T-helper 9 cell (primary cell): ENCODE measurements at places on chromosomes 13 and 19.

- no peak for DNase-seq
Measured at GRCh38 chr13:27973961-27974662, 5.0 kb upstream of the CDX2 start.

- no peak for DNase-seq
Measured at GRCh38 chr13:27493981-27494380, 43.6 kb upstream of the MTIF3 start.

DNA sequence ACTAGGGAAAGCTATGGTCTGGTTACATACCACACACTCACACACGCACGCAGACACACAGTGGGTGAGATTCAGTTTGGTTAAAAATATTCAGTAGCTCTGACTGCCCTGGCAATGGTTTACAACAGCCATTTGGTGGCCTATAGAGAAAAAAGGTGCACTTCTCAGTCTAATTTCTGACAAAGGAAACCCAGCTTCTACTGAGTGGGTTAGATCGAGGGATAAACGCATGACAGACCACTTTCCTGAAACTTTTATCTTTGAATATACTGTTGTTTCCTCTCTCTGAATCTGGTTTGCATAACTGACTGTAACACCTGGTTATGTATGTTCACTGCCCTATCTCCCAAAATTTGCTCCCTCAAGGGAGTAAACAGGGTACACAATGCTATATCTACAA is 2.5 kb downstream of the LIG4 start:
- DNase-seq: no peak

DNA sequence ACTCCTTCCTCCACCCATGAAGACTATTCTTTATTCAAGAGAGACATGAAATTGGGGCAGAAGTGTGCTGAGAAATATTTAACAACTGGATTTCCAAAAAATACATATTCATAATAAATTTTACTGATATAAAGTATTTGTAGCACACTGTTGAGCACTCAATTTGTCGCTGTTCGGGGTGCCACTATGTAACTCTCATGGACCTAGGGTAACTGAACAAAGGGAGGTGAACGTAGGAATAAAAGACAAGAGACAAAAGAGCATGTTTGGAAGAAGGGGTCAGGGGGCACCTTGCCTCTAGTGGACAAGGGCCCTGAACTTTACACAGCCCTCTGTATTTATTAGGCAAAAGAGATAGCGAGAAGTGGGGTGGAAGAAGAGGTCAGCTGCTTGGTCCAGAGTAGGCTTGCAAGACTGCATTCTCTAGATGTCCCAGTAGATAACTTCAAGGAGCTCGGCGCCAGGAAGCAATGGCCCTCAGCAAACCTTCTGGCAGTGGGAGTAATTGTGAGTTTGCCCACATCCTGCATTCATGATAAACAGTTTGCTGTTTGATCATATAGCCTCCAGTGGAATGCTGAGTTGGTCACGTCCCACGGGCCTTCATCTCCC is 4.5 kb upstream of the ZNF175 start:
- no peak for DNase-seq

DNA sequence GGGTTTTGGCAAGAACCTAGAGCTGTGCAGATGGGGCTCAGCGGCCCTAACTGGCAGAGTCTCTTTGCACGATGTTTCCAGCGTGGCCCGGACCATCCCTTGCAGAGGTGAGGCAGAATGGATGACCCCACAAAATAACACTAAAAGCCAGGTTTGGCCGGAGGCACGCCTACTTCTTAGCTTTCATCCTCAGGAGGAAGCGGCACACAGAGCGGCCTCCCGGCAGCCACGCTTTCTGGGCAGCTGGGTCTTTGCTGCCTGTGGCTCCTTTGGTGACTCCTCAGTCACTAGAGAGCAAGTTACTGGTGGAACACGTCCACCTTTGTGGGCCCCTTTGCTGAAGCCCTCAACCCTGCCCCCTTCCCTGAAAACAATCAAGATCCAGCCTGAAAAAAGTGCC is 25.2 kb downstream of the TEX29 start:
- no peak for DNase-seq

- no peak for DNase-seq
Measured at GRCh38 chr13:106528718-106529414, 6.6 kb downstream of the EFNB2 start.

DNA sequence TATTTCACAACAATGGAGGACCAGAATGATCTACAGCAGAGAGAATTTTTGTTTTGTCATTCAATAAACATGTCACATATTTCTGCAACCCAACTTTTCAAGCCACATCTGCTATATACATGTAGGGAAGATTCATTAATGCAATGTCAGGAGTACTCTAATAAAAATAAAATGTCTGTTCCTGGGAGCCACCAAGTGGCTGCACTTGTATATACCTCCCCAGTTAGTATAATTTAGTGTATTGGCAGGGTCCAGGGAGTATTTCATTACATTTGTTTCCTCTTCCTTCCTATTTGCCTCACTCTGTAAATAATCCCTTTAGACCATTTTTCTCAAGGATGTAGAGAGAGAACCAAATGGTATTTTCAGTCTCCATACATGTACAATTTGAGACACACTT is 1169.0 kb downstream of the DIAPH3 start:
- DNase-seq: no peak
